ENCODE measurements at places on chromosomes 4 and X. TPM values are rescaled to one million over a fixed set of nuclear protein-coding genes. Genes with fewer than 3 reads are reported as not detected.

Gene CXCL11
- not detected for total RNA-seq

Gene DLG3
- 19.4 TPM for total RNA-seq

Gene MAGEA4
- total RNA-seq, result not detected

Gene AFM
- total RNA-seq, result not detected
